NCI-H1694 treated with DMSO at 0.1 percent for 48 hours (cell line): ENCODE measurements at places on chromosomes 4 and X.

DNA sequence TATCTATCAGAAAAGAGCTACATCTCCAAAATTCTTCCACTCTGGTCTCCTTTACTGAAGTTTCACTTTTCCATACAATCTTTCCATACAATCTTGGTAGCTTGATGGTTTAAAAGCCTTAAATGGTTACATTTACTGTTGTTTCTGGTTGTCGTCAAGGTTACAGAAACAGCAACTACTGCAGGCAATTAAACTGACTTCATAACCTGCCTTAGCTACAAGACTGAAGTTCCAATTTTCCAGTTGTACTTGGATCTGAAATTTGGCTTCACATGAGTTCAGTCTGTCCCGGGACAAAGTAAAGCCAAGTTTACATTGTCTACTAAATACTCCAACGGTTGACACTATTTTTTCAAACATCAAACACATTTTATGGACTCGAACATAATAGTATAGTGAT lies 326.4 kb downstream of the ANKRD50 start:
- DNase-seq = no peak

DNA sequence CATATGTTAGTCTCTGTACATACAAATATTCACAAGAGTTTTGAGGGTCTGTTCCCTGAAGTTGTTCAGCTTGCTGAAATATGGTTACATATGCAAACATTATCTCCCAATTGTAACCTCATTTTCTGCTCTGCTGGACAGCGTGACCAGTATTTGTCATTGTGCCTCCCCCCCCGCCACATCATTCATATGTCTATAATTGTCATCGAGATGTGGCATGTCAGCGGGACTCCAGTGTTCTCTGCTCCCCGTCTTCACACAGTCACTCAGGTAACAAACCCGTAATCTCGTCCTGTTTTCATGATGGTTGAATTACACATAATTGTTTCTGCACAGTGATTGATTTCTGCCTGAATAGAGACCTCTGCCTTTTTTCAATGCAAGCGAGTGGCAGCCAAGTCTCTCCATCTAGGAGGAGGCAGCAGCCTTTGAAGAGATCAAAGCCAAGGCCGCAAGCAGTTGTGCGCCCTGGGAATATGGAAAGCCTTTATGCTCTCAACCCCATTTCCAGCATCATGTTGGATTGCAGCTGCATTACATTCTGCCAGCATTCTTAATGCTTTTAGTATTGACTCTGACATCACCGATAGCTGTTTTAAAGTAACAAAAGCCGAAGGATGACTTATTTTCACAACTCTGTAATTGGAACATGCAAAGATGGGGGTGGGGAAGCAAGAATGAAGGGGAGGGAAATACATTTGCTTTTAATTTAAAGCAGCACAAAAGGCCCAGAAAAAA lies 27.4 kb downstream of the LEF1 start:
- no peak for DNase-seq

DNA sequence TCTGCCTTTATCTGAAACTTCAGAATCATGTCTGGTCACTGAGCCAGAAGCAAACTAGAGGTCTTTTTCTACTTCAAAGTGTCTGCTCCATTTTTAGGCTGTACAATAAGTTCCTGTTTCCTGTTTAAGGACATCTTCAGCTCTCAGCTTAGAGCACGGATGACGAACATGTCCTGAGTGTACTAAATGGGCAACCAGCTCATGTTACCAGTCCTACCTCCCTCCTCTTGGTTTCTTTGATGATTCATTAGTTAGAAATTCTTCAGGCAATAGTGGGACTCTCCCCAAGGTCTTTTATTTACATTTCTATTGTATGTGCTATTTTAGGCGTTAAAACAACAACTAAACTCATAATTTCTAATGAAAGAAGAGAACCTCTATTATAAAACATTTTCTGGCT lies 58.0 kb downstream of the ENPEP start:
- no peak for DNase-seq

DNA sequence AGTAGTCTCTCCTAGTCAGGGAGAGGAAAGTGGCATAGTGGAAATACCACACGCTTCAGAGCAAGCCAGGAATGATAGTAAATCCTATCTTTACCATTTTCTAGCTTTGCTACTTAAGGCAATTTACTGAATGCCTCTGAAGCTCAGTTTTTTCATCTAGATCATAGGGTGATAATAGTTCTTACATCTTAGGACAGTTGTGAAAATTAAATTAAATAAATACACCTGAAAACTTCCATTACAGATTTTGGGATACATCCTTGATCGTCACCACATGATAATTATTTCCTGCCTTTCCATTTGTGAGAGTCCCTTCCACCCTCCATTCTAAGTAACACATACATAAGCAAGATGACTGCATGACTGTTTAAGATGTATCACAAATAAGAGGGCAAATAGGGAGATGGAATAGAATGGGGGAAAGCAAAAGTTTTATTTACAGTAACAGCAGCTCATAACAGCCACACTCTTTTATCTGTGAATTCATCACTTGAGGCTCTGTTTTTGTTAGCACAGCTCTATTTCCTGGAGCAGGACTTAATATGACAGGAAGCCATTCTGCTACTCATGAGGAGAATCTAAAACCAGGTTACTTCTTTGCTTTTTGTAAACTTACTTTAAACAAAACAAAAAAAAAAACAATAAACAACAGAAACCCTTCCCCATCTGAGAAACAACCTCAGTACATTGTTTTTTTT lies 13.4 kb downstream of the P2RY10 start:
- DNase-seq = no peak

GRCh38 chr4:72966652-72967051 lies 102.9 kb downstream of the COX18 start:
- DNase-seq = no peak

GRCh38 chr4:23674694-23675093 lies 215.2 kb downstream of the PPARGC1A start:
- DNase-seq = no peak

DNA sequence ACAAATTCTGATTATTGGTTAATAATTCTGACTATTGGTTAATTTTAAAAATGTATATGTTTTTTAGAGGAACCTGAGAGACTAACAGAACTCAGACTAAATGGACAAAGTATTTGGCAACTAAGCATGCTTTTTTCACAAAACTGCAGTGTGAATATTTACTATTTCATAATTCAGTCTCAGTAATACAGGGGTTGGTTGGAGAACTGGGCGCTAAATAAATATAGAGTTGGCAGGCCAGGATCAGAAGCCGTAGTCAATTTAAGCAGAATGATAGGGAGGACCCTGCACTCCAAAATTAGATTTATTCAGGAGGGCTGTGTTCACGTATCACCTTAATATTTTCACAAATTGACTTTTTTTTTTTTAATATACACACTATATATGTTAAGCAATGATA lies 5.8 kb downstream of the TIGD2 start:
- no peak for DNase-seq

- no peak for DNase-seq
Observed at GRCh38 chr4:73911746-73912145, 42.6 kb downstream of the CXCL1 start.
